ENCODE measurements at places on chromosomes 13 and 19.
A peak's percentile ranks its signal among the peaks of the same experiment; 100 is the strongest.

- DNase-seq = no peak
Measured at GRCh38 chr13:43831088-43831487, 44.3 kb upstream of the ENOX1 start.

GRCh38 chr13:36297366-36298338 is at the start of gene CCDC169:
CCDC169 (minus strand) TSS chr13:36297814; CDS start chr13:36297719, 95 bp downstream.
- peak; percentile 11 for DNase-seq

DNA sequence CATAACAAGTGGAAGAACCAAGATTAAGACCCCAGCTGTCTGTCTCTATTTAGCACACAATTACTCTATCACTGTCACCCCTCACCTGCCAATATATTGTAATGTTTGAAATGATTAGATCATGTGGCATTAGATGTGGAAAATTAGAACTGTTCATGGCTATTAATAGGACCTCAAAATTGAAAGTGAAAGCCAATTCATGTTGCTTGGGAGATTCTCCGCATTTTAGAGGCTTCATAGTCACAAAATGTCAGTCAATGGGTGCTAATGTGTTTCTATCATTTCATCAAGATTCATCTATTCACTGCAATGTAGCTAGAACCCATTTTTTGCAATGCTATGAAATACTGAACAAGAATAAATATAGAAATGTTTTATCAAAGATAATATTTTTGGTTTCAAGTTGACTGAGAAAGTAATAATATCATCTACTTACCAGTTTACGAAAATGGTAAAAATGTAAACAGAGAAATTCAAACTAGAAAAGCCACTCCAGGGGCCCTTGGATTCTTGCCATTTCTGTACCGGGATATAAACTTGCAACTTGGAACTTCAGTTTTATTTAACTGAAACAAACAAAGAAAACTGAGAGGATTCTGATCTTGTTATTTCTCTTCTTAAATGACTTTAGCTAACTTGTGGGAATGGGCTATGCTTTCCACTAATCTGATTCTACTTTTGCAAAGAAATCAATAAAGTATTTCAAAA is 388.6 kb downstream of the DCT start:
- DNase-seq = no peak

DNA sequence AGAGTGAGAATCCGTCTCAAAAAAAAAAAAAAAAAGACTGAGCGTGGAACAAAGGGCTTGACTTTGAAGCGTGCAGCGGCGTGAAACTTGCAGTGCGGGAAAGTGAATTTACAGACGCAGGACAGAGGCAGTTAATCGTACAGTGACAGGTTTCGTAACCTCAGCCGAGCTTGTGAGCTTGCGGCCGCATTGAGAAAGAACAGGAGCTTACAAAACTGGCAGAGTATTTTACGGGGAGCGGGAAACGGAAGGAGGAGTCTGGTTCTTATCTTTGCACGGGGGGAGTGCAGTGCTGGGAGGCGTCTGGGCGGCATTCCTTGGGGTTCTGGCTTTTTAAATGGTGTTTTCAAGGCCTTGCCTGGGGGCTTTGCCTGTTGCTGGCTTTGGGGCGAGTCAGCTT is 6.0 kb upstream of the BSG start:
- DNase-seq = no peak

DNA sequence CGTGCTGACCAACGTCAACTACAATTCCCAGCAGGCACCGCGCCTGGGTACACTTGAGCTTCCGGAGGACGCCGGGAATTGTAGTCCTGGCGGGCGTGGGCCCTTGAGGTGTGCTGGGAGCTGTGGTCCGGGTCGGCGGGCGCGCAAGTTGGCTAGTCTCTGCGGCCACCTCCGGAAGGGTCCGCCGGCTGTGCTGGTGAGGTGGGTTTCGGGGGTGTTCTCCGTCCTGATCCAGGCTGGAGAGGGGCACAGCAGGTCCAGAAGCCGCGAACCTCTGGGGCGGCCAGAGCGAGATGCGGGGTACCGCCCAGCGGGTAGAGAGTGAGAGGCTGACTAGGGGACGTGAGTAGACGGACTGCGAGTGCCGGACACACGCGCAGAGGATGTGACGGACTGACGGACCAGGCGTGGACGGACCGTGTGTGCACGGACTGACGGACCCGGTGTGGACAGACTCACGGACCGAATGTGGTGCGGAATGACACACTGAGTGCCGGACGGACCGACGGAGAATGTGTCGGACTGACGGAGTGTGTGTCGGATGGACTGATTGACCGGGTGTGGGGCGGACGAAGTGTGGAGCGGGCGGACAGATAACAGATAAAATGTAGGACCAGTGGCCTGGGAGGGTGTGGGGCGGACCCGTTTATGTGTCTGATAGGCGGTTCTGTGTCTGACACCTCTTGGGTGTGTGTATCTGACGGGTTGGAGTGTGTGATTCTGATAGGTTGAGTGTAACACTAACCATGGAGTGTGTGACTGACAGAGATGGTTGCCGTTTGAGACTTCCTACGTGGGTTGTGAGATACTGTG is at the start of gene ZSCAN22:
TSS of gene ZSCAN22 (plus strand) at position 81 of the 813 bp plus-strand sequence. CDS start 7,809 bp downstream, outside the sequence.
- peak; percentile 85 for DNase-seq

- DNase-seq = no peak
Measured at GRCh38 chr13:103351035-103351828, 285.0 kb upstream of the SLC10A2 start.

- no peak for DNase-seq
Measured at GRCh38 chr13:111177081-111177711, 62.1 kb downstream of the ARHGEF7 start.

GRCh38 chr13:33678906-33679657 is 138.9 kb upstream of the RFC3 start:
- DNase-seq = no peak

DNA sequence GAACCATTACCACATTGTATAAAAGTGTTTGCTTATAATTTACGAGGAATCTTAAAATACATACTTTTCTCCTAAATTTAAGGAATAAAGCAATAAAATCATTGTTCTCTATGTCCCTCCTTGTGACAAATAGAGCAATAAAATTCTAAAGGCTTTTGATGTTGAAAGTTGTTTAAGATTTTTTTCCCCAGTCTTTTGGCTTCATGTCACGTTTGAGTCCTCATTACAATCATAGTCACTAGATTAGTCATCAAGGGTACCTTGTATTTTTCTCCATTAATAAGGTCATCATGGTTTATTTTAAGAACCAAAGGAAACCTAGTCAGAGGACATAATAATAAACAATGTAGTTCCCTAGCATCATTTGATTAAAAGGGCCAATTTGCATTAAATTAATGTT is 3.2 kb downstream of the WBP4 start:
- DNase-seq = no peak

GRCh38 chr19:50666346-50667176 is 17.3 kb downstream of the C19orf81 start:
- no peak for DNase-seq
